ENCODE measurements at places on chromosomes 1 and 21. TPM values are rescaled to one million over a fixed set of nuclear protein-coding genes. Genes with fewer than 3 reads are reported as not detected.

Gene HS2ST1
- polyA plus RNA-seq = 12.1 TPM

DNA sequence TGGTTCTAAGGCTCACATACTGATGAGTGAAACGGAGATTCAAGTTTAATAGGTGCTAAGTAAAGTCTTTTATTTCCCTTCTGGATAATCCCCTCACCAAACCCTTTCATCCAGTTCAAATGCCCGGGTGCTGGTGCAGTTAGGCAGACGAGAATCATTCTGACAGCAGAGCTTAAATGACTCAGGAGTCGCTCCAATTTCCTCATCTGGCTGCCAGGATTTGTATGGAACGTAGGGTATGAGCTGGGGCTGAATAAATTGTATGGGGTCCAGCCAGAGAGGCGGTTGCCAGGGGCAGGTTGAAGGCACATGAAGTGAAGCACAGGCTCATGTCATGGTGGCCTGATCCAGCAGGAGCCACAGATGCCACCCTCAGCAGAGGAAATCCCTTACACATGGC, 76.0 kb downstream of the PAPPA2 start:
- no peak for DNase-seq

- no peak for DNase-seq
These were observed 10.7 kb downstream of the CASQ2 start for GRCh38 chr1:115757856-115758255.

DNA sequence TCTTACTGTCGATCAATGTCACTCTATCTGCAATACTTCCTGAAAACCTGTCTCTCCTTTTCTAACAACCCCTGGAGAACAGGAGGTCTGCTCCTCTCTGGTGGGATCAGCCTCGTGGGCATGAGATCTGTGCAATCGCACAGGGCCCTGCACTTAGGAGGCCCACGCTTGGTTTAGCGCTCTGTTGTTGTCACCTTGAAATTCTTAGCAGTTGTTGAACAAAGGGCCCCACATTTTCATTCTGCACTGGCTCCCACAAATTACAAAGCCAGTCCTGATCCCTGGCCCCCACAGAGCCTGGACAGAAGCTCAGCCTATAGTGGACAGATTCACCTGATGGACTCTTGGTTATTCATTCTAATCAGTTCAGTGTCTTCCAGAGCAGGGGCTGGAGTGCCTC, 18.6 kb downstream of the SPOCD1 start:
- no peak for DNase-seq

DNA sequence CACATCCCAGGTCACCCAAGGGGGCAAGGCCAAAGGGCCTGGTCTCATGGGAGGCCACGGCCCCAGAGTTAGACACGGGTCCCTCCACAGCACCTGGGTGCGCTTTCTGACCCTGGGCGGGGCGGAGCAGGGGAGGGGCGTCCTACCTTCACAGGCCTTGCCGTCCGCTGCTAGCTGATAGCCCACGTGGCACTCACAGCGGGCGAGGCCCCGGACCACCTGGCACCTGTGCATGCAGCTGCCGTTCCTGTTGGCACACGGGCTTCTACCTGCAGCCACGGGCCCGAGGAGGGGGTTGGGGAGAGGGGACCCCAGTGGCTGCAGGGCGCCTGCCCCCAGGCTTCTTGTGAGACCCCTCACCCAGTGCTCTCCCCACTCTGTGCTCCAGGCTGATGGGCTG, 59.9 kb downstream of the ARHGEF16 start:
- no peak for DNase-seq

GRCh38 chr1:160742428-160743127, 3.5 kb downstream of the SLAMF7 start:
- DNase-seq = no peak

Gene CD52
- 0.22 TPM for polyA plus RNA-seq

Gene FOXD2
- 0.05 TPM for polyA plus RNA-seq

Gene SHE
- 0.01 TPM for polyA plus RNA-seq

GRCh38 chr1:60374537-60374936, 301.0 kb upstream of the C1orf87 start:
- DNase-seq = no peak

- no peak for DNase-seq
These were observed 336.0 kb downstream of the NUF2 start for GRCh38 chr1:163657719-163658118.

Gene MPL
- polyA plus RNA-seq = 0.07 TPM

Gene SLC2A1
- polyA plus RNA-seq = 580 TPM

DNA sequence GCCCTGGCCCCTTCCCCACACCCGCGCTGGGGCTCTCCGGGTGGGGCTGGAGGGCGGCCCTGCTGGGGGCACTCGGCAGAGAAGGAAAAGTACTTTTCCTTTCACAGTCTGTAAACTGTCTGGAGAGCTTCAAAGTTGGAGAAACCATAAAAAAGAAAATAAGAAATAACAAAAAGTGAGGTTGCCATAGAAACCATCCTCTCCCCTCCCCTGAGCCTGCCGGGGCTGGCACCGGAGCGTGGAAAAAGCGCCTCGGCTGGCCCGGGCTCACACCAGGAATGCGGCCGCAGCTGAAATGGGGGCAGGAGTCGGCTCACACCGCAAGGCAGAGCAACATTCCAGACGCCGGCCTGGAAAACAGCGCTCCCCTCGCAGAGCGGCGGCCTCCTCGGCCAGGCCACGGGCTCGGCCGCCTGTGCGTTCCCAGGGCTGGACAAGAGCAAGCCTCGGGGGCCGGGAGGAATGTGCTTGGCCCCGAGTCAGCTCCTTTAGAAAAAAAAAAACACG, 69.2 kb downstream of the MORN1 start:
- DNase-seq = peak; percentile 17

DNA sequence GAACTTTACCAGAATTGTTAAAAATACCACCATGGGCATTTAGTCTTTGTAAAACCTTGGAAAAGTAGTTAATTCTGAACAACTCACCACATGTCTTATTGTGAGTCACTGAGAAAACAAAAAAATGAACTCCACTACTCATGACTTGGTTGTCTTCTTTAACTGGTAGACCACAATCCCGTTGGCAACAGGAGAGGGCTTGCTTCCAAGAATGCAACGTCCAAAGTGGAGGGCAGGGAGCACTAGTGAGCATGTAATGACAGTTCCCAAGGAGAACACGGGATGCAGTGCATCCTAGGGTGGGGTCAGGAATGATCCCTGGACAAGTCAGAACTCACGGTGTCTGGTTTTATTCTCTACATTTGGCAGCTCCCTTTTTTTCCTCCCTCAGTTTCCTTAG, 15.2 kb upstream of the HMCN1 start:
- peak; percentile 90 for DNase-seq

GRCh38 chr1:11571906-11572616, 82.2 kb downstream of the FBXO2 start:
- DNase-seq = no peak

GRCh38 chr21:38183961-38184360, 72.8 kb upstream of the KCNJ15 start:
- DNase-seq = no peak

DNA sequence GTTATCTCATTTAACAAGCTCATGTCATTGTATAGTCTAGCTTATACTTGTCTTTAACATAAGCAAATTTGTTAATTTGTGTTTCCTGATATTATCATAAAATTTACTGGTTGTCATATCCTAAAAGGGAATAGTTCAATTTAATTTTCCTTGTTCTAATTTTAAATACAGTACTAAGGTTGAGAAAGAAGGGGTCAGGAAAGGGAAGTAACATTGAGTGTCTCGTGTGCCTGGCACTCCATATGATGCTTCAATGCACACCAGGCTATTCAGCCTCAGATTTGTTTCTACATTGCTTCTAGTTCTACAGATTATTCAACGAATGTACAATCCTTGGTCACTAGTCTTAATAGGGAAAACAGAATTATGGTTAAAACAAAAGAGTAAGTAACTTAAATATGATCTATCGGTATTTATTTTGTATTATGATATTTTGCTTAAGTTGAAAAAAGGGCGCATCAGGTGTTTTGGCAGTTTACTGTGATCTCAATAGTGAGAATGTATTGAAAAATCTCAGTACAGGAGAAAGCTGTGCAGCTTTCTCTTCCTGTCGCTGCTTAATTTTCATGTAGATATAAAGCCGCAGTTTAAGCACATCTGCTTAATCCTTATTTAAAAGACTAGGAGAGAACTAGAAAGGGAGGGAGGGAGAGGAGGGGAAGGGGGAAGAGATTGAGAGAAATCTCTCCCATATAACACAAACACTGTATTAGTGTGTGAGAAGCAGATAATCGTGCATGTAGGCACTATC, 13.0 kb downstream of the PTPRC start:
- DNase-seq = no peak

GRCh38 chr1:110494522-110495406, 24.2 kb downstream of the KCNA10 start:
- DNase-seq = no peak

DNA sequence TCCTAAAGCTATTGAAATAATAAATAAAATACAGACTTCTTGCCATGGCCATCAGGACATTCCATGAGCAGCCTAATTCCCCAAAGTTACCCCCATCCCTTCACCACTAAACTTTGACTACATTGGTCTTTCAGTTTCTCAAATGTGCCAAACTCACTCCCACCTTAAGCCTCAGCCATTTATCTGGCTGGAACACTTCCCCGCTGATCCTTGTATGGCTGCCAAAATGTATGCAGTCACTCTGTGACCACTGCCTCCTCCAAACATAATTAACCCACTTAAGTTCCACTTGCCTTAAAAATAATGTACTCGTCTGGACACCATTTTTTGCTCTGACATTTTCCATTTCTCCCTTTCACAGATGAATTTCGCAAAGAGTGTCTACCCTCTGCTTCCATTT, 407.4 kb downstream of the NTNG1 start:
- DNase-seq = no peak

DNA sequence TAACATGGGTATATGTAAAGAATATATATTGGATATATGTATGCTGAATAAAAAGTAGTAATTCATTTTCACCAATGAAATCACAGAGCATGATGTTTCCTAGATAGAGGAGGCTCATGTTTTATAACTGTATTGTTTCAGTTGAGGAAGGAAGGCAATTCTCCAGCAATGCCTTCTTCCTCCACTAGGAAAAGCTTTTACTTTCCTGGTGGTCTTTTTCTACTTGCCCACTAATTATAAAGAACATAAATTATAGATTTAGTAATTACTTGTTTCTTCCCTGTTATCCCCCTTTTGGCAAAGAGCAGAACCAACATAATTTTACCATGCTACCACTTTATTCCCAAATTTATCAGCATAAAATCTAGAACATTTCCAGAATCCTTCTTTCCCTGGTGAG, 159.0 kb downstream of the PLA2G4A start:
- DNase-seq = no peak

DNA sequence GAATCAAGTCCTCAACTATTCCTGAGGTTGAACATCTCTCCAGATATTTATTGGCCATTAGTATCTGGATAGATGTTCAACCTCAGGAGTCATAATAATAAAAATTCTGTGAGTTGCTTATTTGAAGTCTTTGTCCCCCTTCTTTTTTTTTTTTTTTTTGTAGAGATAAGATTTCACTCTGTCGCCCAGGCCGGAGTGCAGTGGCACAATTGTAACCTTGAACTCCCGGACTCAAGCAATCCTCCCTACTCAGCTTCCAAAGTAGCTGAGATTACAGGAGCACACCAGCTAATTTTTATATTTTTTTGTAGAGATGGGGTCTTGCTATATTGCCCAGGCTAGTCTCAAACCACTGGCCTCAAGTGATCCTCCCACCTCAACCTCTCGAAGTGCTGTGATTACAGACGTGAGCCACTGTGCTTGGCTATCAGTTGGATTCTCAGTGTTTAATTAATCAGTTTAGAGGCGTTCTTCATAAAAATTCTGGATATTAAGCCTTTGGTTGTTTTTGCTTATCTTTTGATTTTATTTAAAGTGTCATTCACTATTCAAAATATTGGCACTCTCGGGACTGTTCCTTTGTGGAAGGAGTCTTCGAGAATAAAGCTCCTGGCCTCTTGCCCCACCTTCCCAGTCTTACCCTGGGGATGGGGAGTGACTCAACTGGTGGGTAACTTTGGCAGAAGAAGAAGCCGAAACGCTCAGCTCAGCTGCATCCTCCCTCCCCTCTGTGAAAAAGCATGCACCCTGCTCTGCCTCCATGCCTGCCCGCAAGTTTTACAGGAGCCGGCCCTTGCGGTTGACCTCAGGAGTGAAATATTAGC, 11.2 kb upstream of the HYI start:
- no peak for DNase-seq

Gene AZIN2
- 9.1 TPM for polyA plus RNA-seq

GRCh38 chr1:8003438-8004112, 22.5 kb downstream of the ERRFI1 start:
- DNase-seq = no peak

DNA sequence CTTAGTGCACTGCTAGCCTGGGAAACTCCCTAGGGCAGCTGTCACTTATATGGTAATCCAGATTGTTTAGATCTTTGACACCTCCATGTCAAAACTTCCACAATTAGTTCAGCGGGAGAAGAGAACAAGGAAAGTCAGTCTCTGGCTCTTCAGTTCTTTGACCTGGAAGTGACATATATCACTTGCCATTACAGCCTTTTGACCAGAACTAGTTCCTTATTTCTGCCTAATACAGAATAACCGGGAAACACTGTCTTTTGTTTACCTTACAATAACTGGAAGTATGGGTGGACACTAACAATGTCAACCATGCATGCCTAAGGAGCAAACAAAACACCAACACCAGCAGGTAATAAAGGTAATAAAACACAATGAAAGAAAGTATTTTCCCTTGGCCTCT, 68.3 kb downstream of the C4BPA start:
- DNase-seq = no peak

Gene NBL1
- polyA plus RNA-seq = 114 TPM

Gene C1orf105
- polyA plus RNA-seq = not detected

Gene KIF17
- polyA plus RNA-seq = 0.90 TPM

Gene LRRC38
- polyA plus RNA-seq = 0.03 TPM

DNA sequence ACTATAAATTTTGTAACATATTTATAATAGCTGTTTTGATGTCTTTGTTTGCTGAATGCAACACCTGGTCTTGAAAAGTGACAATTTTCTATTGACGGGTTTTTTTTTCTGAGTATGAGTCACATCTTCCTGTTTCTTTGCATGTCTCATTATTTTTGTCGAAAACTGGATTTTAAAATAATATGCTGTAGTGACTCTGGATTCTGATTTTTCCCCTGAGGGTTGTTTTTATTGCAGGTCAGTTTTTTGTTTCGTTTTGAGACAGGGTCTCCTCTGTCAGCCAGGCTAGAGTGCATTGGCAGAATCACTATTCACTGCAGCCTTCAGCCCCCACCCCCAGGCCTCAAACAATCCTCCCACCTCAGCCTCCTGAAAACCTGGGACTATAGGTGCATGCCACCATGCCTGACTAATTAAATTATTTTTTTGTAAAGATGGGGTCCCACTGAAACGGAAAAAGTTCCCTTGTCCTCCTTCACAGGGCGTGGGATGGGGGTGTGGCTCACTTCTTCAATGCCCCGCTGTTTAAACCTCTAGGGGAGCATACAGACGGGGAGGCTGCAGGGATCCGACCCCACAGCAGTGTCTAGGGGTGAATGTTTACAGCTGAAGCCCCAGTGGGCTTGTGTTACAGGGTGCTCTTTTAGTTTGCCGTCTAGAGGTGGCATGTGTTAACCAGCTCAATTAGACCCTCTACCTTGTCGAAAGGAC, 11.3 kb upstream of the PPIE start:
- no peak for DNase-seq

GRCh38 chr21:33441489-33442477, 38.0 kb downstream of the TMEM50B start:
- DNase-seq = peak; percentile 75

GRCh38 chr1:2314803-2315673, 76.3 kb downstream of the MORN1 start:
- no peak for DNase-seq

Gene ST3GAL3
- polyA plus RNA-seq = 10.0 TPM

All from keratinocyte (primary cell).